ENCODE measurements at places on chromosomes 16 and 17. TPM values are rescaled to one million over a fixed set of nuclear protein-coding genes. Genes with fewer than 3 reads are reported as not detected.
A peak's percentile ranks its signal among the peaks of the same experiment; 100 is the strongest.

Gene TBC1D3I
- 3.3 TPM for total RNA-seq

Gene STXBP4
- 11.3 TPM for total RNA-seq

Gene PLXDC1
- 0.39 TPM for total RNA-seq

Gene ANKRD40CL
- 0.64 TPM for total RNA-seq

Gene CPNE7
- 31.3 TPM for total RNA-seq

Gene KRT40
- not detected for total RNA-seq

Gene KLHL10
- total RNA-seq, result not detected

DNA sequence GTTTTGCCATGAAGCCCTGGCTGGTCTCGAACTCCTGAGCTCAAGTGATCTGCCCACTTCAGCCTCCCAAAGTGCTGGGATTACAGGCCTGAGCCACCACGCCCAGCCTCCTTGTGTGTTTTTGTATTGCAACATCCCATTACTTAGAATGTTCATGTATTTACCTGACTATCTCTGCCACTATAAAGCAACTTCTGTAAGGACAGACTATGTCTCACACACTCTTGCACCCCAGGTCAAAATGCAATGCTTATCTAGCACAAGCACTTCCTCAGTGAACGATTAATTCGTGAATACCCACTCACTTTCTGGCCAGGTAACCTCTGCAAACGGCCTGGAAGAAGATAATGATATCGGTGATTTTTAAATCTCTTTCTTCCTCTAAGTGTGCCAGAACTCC is 82.6 kb downstream of the NDEL1 start:
- DNase-seq, result no peak

DNA sequence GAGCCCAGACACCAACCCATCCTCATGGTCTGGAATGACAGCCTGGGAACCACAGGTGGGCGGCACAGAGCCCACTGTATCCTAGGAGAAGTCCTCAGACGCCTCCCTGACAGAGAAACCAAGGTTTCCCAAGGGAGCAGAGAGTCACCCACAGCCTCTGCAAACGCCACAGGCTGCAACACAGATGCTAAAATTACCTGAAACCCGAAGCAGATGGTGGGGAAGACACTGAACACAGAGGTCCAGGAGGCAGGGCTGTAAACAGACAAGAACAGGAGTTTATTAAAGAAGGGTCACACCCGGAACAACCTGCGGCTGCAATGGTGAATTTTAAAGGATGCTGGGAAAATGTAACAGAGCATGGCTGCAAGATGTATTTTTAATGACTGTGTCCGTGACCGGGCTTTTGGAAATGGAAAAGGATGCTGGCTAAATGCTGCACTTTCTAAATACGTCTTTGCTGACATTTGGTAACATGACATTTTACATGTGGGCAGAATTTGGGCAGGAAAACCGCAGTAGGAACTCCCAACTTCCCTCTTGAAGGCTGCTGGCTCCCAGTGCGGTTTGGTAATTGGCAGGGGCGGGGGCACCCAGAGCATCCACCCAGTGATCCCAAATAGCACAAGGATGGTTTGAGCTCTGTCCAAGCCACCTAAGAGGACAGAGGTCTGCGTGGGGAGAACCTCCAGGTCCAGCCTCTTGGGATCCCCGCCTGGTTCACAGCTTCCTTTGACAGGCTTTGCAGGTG is 13.1 kb downstream of the SLC38A8 start:
- no peak for DNase-seq

- DNase-seq, result no peak
Observed at GRCh38 chr16:85173146-85173980, 61.1 kb upstream of the CIBAR2 start.

DNA sequence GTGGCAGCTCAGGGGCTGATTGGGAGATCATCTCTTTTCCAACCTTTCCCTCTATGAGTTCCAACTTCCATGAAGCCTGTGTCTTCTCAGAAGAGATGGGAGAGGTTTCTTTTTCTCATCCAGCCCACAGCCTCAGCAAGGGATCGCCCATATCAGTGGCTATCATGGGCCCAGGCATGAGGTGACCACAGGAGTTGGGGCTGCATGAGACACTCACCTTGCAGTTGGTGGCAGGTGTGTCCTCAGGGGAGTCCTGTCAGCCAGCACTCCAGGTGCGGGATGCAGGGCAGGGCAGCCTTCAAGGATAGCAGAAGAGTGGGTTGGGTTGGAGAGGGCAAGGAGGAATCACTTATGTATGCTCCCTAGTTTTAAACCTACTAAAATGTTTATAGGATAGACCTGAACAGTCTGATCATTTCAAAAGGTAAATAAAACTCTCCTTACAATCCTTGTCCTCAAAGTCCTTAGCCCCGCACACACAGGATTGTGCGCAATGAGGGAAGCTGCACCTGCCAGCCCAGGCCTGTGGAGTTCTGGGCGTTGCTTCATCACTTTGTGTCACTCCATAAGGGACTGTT is 811.1 kb downstream of the KCNJ18 start:
- no peak for DNase-seq

GRCh38 chr17:60743282-60743681 is 65.6 kb downstream of the BCAS3 start:
- DNase-seq, result no peak

DNA sequence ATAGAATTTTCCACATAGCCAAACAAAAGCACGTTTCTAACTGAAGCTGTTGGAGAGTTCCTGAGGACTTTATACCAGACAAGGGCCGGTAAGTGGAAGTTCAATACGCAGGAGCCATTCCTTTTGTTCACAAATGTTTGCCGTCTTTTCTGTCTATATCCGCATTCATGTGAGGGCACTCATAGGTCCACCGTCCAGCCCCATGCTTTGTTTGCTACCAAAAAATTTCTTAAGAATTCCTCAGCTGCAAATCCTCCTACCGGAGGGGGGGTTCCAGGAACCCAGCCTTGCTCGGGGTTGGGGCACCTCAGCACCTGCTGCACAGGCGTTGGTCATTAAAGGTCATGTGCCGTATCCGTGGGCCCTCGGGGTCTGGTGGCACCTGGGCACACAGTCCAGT is 276.8 kb downstream of the SEC14L1 start:
- no peak for DNase-seq

DNA sequence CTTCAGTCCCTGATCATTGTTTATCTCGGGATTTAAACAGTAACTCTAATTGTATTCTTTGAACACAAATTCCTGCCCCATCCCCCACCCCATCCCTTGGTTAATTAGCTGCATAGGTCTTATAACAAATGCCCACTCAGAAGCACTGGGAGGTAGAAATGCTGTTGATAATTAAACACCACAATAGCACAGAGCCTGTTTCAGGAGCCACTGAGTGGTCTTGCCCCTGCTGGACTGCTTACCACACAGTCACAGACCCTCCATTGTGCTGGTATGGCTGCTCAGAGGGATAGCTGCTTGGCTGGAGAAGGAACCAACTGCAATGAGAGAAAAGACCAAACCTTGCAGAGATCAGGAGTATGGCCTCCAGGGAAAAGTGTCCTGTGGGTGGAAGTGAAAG is 214.1 kb downstream of the ANKFN1 start:
- DNase-seq, result no peak

- no peak for DNase-seq
Observed at GRCh38 chr16:87002717-87003413, 314.3 kb downstream of the C16orf95 start.

- no peak for DNase-seq
Observed at GRCh38 chr16:84749815-84750214, 50.0 kb downstream of the USP10 start.

DNA sequence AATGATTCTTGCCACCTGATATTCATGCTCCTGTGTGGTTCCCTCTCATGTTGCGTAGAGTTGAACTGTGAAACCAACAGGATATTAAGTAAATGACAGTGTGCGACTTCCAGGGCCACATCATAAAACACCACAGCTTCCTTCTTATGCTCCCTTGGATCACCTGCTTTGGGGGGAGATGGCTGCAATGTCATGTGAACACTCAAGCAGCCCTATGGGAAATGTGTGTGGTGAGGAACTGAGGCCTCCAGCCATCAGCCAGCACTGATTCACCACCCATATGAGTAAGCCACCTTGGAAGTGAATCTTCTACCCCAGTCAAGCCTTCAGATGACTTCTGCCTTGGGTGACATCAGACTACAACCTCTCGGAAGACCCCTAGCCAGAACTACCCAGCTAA is 427.5 kb downstream of the UTP18 start:
- DNase-seq, result no peak

- DNase-seq, result no peak
Observed at GRCh38 chr16:85231959-85232358, 119.7 kb upstream of the CIBAR2 start.

DNA sequence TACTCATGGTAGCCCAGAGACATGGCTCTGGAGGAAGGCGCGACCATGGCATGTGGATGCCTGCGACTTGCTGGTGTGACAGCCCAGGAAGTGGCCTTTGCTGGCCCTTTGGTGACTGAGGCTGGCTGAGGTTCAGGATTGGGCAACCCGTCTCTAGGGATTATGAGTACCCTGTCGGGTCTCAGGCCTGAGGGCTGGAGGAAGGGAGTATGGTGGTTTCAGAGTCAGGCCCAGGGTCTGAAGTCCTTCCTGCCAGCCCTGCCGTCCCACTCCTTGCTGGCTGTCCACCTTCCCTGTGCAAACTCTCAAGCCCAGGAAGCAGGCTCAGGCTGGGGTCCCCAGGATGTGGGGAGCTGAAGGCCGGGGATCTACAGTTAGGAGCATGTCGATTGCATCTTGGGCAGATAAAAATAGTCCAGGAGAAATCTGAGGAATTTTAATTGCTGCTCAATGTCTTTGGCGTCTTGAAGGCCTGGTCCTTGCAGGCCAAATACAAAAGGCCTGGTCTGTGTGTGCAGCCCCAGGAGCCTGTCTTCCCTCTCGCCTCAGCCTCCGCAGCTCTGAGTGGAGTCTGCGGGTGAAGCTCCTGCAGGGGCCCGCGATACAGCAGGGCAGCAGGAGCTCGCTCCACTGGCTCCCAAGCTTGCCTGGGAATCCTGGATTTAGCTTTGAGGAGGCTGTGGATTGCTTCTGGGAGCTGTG is 52.5 kb downstream of the NKD1 start:
- DNase-seq, result no peak

GRCh38 chr17:45904866-45905265 is 10.5 kb downstream of the MAPT start:
- DNase-seq, result no peak

- peak; percentile 73 for DNase-seq
Observed at GRCh38 chr17:75996665-75997590, 3.7 kb upstream of the CDK3 start.

- DNase-seq, result no peak
Observed at GRCh38 chr16:75818491-75818890, 92.2 kb upstream of the CPHXL start.

Data from Calu3 (cell line).